ENCODE measurements at places on chromosomes 7 and 10. TPM values are rescaled to one million over a fixed set of nuclear protein-coding genes. Genes with fewer than 3 reads are reported as not detected.

CNPY1 gene
- total RNA-seq, result not detected

IDI2 gene
- total RNA-seq, result not detected

HMX3 gene
- total RNA-seq, result not detected

ADARB2 gene
- 0.20 TPM for total RNA-seq

ELOVL3 gene
- total RNA-seq, result not detected

FAM241B gene
- 2.9 TPM for total RNA-seq

CASTOR2 gene
- total RNA-seq, result 3.4 TPM

INPP5F gene
- 7.6 TPM for total RNA-seq

DOCK1 gene
- total RNA-seq, result 37.6 TPM

GRCh38 chr10:47166405-47166777 is 133.6 kb upstream of the GDF10 start:
- ATAC-seq, result peak; percentile 72

GRCh38 chr10:102621443-102622325 is 22.6 kb upstream of the TRIM8 start:
- no peak for ATAC-seq

DNA sequence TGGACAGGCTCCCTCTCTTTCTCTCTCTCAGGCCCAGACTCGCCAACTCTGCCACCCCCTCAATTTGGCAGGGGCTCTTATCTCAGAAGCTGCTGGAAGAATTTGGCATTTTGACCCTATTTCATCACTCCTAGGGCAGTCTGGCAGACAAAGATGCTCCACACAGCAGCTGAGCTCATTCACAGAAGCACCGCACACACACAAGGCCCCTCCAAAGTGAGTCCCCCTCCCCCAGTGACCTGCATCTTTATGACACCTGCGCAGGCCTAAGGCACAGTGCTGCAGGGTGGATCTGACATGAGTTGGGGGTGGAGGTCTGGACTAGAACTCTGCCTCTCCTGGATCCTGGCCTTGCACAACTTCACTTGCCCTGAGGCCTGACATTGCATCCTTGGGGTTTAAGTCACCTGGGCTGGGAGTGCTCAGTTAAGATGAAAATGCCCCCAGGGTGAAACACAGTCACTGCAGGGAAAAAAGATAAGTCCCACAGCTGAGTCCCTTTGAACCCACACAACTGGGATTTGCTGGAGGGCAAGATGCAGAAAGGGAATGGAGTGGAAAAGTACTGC is 41.1 kb upstream of the DUSP5 start:
- ATAC-seq, result no peak

DNA sequence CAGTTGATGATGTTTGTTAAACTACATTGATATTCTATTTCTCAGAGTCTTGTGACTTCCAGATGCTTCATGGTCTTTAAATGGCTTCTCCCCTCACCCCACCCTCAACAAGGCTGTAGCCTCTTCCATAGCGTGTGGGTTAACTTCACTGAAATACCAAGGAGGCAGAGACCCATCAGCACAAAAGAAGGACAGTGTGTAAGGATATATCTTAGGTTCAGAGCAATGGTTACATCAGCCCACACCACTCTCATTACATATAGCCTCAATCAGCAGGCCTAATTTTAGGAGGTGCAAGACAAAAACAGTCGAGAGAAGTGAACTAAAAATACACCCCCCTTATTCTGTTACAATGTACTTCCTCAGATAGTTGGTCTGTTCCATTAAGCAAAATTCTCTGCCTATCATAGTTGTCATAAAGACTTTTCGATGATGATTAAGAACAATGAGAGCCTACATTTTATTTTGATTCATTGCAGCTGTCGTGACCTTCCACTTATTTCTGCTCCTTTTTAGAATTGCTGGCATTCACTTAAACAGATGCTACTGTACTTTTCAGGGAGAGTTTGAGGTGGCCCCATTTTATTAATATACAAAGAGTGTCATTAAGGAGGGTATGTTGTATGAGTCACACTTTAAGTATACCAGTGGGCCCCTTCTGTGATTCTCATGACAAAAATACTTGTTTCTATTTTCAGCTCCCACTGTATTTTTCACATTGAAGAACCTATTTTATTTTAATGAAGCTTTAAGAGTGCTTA is 52.1 kb downstream of the WIPF3 start:
- ATAC-seq, result no peak

DNA sequence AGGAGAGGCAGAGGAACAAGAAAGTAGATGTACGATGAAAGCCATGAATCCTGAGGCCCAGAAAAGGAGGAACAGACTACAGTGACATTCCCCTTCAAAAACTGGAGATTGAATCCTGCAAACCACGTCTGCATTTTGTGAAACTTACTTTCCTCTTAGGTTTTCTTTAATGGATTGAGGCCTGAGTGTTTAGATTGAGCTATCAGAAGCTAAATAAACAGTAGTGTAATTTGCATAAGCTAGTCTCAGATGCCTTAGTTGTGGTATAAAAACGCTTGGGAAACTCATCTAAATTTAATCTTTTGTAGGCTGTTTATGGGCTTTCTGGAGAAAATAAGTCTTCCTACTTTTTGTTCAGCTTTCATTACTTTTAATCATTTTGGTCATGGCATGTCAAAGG is 94.8 kb upstream of the HDAC9 start:
- no peak for ATAC-seq

- ATAC-seq, result peak; percentile 50
These were observed 179.2 kb downstream of the SH3PXD2A start for GRCh38 chr10:103676058-103676785.

GRCh38 chr10:6580279-6581029 is 378 bp upstream of the PRKCQ start:
- peak; percentile 88 for ATAC-seq

- ATAC-seq, result no peak
These were observed 292.5 kb downstream of the GALNT17 start for GRCh38 chr7:71424166-71425035.

GRCh38 chr10:113093188-113094113 is 143.4 kb downstream of the TCF7L2 start:
- ATAC-seq, result peak; percentile 86

- ATAC-seq, result no peak
These were observed 235.9 kb upstream of the ZNF32 start for GRCh38 chr10:43884501-43885105.

DNA sequence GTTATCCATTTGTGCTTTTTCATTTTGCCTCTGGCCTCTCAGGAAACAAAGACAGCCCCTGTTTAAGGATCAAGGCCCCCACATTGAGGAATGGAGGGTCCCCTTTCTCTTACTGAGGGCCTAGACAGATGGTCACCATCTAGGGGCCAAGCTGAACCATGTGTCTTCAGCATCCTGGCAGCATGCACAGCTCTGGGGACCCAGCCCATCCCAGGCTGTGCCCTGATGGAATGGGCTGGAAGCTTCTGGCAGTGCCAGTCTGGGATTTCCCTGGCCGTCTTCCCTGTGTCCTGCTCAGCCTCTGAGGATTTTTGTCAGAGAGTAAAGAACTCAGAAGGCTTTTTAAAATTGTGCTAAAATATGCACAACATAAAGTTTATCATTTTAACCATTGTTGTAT is 116.8 kb downstream of the ITIH5 start:
- no peak for ATAC-seq

DNA sequence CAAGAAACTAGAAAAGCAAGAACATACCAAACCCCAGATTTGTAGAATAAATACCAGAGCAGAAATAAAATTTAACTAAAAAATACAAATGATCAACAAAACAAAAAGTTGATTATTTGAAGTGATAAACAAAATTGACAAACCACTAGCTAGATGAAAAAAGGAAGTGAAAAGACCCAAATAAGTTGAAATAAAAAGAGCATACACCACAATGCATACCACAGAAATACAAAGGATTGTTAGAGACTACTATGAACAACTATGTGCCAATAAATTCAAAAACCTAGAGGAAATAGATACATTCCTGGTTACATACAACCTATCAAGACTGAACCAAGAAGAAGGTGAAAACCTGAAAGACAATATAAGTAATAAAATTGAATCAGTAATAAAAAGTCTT is 333.4 kb downstream of the SH2D4B start:
- no peak for ATAC-seq

GRCh38 chr10:123480845-123481244 is 185.3 kb upstream of the GPR26 start:
- no peak for ATAC-seq

- no peak for ATAC-seq
These were observed 778 bp upstream of the TRIM8 start for GRCh38 chr10:102643336-102644065.
